IMR-90 (cell line): ENCODE measurements at places on chromosomes 6 and 20. TPM values are rescaled to one million over a fixed set of nuclear protein-coding genes. Genes with fewer than 3 reads are reported as not detected.

Gene TFEB
- 4.7 and 4.9 TPM in 2 replicates for polyA plus RNA-seq

Gene MYO6
- 5.4 and 6.1 TPM in 2 replicates for polyA plus RNA-seq

Gene XKR7
- polyA plus RNA-seq: not detected in 2 replicates

- 0 out of 2 replicates have a peak, but pooled peaks cover 1% of the 10 kb centered on the region for H3K4me1 ChIP-seq
- H3K27me3 ChIP-seq: no peaks in the 10 kb centered on the region
- no peak overlapping the region for H3K27ac ChIP-seq
- DNase-seq: no peak
- no peak overlapping the region for H3K4me3 ChIP-seq
Observed at GRCh38 chr6:129620234-129620610, 89.8 kb downstream of the ARHGAP18 start.

GRCh38 chr6:16948396-16948795, 153.5 kb upstream of the STMND1 start:
- no peak overlapping the region for H3K4me3 ChIP-seq
- peak; percentile 69 for DNase-seq
- peaks cover 21% of the 10 kb centered on the region for H3K4me1 ChIP-seq

GRCh38 chr6:89205819-89206218, 11.3 kb downstream of the GABRR1 start:
- H3K27ac ChIP-seq: no peak overlapping the region
- no peak overlapping the region for H3K4me3 ChIP-seq
- no peaks in the 10 kb centered on the region for H3K36me3 ChIP-seq

DNA sequence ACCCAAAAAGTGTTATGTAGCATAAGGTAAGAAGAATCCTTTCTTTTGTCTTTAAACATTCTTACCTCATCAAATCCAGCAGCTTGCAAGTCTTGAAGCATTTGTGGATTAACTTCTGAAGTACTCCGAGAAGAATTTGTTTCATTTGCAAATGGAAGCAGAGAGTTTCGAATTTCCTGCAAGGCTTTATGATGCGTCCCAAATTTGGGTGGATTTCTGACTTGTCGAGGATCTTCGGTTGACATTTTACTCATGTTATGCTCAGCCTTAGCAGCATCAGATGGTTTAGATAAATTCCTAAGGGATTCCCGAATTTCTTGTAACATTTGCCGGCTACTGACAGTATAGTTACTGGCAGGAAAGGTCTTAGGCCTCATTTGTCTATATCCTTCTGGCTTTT, 16.2 kb downstream of the LATS1 start:
- H3K4me1 ChIP-seq: peaks cover 3% of the 10 kb centered on the region; the same call in 1 of the 2 replicates
- peaks cover 8% of the 10 kb centered on the region for H3K36me3 ChIP-seq
- H3K27me3 ChIP-seq: no peaks in the 10 kb centered on the region
- no peak overlapping the region for H3K4me3 ChIP-seq
- no peak overlapping the region for H3K27ac ChIP-seq
